CD4-positive, alpha-beta T cell (primary cell): ENCODE measurements at places on chromosomes 4 and X.
A peak's percentile ranks its signal among the peaks of the same experiment; 100 is the strongest.

GRCh38 chrX:41002026-41002425 is 83.2 kb upstream of the USP9X start:
- no peaks in the 10 kb centered on the region for H3K36me3 ChIP-seq
- H3K27ac ChIP-seq: no peak overlapping the region
- no peak for DNase-seq
- no peaks in the 10 kb centered on the region for H3K27me3 ChIP-seq

DNA sequence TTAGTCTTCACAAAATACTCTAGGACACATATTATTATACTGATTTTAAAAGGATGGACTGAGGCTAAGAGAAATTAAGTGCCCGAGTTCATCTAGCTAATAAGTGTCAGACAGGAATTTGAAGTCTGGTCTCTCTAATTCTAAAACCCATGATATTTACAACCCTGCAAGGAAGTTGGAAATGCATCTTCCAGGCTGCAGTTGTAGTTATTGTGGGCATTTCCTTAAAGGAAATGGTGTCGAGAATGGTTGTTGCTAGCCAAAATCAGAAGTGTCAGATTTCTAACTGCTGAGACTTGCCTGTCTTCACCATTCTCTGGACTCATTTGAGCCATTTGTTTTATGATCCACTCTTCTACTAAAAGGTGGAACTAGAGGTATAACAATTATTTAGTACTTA is 82.5 kb downstream of the FAT4 start:
- no peak for DNase-seq
- no peak overlapping the region for H3K4me3 ChIP-seq
- no peak overlapping the region for H3K27ac ChIP-seq
- H3K27me3 ChIP-seq: no peaks in the 10 kb centered on the region

DNA sequence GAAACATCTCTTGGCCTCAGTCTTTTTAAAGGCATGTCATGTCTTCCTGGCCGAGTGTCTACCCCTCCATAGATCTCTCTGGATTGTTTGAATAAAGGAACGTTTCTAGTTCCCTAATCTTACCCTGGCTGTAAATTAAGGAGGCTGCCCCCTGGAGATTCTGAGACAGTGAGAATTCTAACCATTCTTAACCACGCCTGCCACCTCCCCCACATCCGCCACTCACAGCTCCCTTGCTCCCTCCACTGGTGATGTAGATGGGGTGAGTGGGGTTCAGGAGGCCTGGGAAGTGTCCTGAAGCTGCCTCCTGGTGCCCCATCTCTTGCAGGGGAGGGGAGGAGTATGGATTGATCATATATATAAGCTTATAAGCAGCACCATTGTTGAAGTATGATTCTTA is 48.0 kb upstream of the TRIM2 start:
- no peaks in the 10 kb centered on the region for H3K36me3 ChIP-seq
- DNase-seq: peak; percentile 62
- no peak overlapping the region for H3K27ac ChIP-seq
- no peaks in the 10 kb centered on the region for H3K27me3 ChIP-seq
- no peak overlapping the region for H3K4me3 ChIP-seq
- H3K4me1 ChIP-seq: peaks cover 30% of the 10 kb centered on the region

DNA sequence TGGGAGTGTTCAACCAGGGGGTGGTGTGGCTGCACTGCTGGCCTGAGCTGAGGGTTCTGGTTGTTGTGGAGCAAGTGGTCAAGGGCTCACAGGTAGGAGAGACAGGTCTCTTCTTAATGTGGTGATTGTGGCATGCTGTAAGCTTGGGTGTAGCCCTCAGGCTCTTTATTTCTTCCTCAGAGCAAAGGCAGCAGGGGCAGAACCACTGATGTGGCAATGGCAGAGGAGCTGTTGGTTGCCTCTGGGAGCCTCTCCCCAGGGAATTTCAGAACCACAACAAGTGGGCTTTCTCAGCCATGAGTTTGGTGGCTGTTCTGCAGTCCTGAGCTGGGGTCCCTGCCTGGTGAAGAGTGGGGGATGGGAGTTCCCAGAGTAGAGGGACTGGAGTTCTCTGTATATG is 1017.2 kb downstream of the SH3BGRL start:
- H3K27me3 ChIP-seq: no peaks in the 10 kb centered on the region
- H3K4me3 ChIP-seq: no peak overlapping the region
- H3K27ac ChIP-seq: no peak overlapping the region
- H3K36me3 ChIP-seq: no peaks in the 10 kb centered on the region

DNA sequence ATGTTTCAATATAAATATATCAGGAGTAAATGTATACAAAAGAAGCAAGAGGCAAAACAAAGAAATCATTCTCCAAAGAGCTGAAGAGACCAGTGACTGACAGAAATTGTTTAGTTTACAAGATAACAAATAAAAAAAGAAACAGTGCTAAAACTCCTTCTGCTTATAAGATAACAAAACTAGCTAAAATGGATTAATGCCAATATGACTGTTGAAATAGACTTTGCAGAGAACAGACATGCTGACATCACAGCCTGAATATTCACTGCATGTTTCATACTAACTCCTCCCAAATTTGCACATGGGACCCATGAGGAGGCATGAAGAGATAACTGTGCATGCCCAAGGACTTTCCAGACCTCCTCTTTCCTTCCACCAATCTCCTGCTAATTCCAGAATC is 6.2 kb upstream of the GABRA4 start:
- no peaks in the 10 kb centered on the region for H3K36me3 ChIP-seq
- H3K27ac ChIP-seq: no peak overlapping the region
- DNase-seq: no peak
- H3K4me1 ChIP-seq: no peaks in the 10 kb centered on the region
- peaks cover 6% of the 10 kb centered on the region for H3K27me3 ChIP-seq

- no peaks in the 10 kb centered on the region for H3K27me3 ChIP-seq
- peaks cover 11% of the 10 kb centered on the region for H3K4me1 ChIP-seq
- no peak overlapping the region for H3K27ac ChIP-seq
- DNase-seq: no peak
- no peak overlapping the region for H3K4me3 ChIP-seq
These were observed 73.8 kb upstream of the MXD4 start for GRCh38 chr4:2335729-2336101.

DNA sequence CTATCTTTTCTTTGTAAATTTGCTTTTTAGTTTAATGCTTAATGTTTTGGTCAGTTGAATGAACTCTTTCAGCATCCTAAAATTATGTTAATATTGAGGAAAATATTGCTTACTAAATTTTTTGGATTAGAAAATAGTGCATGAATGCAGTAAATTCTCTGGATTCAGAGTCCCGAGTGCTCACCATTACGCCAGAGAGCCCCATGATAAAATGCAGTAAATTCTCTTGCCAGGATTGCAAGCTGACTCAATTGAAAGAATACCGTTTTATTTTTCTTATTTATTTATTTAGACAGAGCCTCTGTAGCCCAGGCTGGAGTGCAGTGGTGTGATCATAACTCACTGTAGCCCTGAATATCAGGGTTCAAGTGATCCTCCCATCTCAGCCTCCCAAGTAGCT is 60.9 kb upstream of the ENPEP start:
- no peak for DNase-seq
- H3K27ac ChIP-seq: no peak overlapping the region
- H3K36me3 ChIP-seq: no peaks in the 10 kb centered on the region

- no peak for DNase-seq
- H3K27me3 ChIP-seq: no peaks in the 10 kb centered on the region
- peaks cover 46% of the 10 kb centered on the region for H3K36me3 ChIP-seq
These were observed 37.1 kb downstream of the SMARCAD1 start for GRCh38 chr4:94244829-94245185.

DNA sequence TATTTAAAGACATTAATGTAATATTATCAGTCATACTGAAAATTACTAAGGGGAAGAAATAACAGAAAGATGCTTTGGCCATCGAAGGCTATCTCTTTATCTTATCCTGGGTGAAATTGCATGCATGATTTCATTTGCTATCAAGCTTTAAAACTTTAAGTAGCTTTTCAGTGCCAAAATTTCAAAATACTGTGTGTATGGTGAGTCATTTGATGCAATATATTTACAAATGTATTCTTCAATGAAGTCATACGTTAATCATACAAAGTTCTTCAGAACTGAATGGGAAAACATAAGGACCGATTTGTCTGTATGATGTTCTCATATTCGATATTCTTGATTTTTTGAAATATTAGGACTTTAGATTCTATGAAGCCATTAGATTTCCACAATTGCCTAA is 1295.8 kb upstream of the AGA start:
- no peak for DNase-seq
- H3K36me3 ChIP-seq: no peaks in the 10 kb centered on the region
- no peaks in the 10 kb centered on the region for H3K27me3 ChIP-seq
- H3K4me1 ChIP-seq: no peaks in the 10 kb centered on the region
- H3K4me3 ChIP-seq: no peak overlapping the region

DNA sequence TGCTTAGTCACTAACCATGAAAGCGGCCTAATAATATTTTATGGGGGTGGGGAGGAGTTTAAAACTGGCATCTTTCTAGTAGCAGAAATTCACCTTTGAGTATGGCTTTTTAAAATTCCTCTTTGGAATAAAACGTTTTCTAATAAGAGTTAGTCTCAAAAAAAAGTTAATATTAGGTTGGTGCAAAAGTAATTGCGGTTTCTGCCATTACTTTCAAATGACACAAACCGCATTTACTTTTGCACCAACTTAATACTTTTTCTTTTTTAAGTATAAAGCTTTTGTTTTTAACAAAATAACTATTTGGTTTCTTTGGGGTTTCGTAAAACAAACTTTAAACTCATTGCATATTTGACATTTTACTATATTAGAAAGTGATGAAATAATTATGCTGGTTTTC is 68.4 kb downstream of the FBXO8 start:
- no peaks in the 10 kb centered on the region for H3K36me3 ChIP-seq
- peaks cover 72% of the 10 kb centered on the region for H3K27me3 ChIP-seq
- DNase-seq: no peak
- no peak overlapping the region for H3K4me3 ChIP-seq
- H3K27ac ChIP-seq: no peak overlapping the region

GRCh38 chr4:25862411-25863346 is at the start of gene SEL1L3:
Gene SEL1L3 (minus strand): TSS chr4:25862988. CDS start chr4:25862836, 152 bp downstream.
- H3K4me1 ChIP-seq: peaks cover 44% of the 10 kb centered on the region
- no peaks in the 10 kb centered on the region for H3K27me3 ChIP-seq
- H3K27ac ChIP-seq: peak within 1 kb of the TSS; percentile 94

GRCh38 chr4:95204873-95205272 is 343.9 kb downstream of the UNC5C start:
- H3K36me3 ChIP-seq: no peaks in the 10 kb centered on the region
- no peaks in the 10 kb centered on the region for H3K4me1 ChIP-seq
- no peaks in the 10 kb centered on the region for H3K27me3 ChIP-seq
- no peak overlapping the region for H3K4me3 ChIP-seq
- no peak overlapping the region for H3K27ac ChIP-seq
- DNase-seq: no peak

GRCh38 chr4:115054836-115055235 is 58.6 kb downstream of the NDST4 start:
- H3K36me3 ChIP-seq: no peaks in the 10 kb centered on the region
- no peak overlapping the region for H3K27ac ChIP-seq
- H3K4me1 ChIP-seq: no peaks in the 10 kb centered on the region
- no peak overlapping the region for H3K4me3 ChIP-seq
- DNase-seq: no peak

GRCh38 chr4:42371305-42372252 is 25.7 kb upstream of the SHISA3 start:
- H3K27me3 ChIP-seq: no peaks in the 10 kb centered on the region
- no peak for DNase-seq
- H3K4me1 ChIP-seq: no peaks in the 10 kb centered on the region
- H3K36me3 ChIP-seq: no peaks in the 10 kb centered on the region
- no peak overlapping the region for H3K27ac ChIP-seq

- no peaks in the 10 kb centered on the region for H3K27me3 ChIP-seq
- H3K36me3 ChIP-seq: peaks cover 2% of the 10 kb centered on the region
- peaks cover 12% of the 10 kb centered on the region for H3K4me1 ChIP-seq
- H3K4me3 ChIP-seq: no peak overlapping the region
- H3K27ac ChIP-seq: no peak overlapping the region
- DNase-seq: no peak
These were observed 14.0 kb downstream of the MTM1 start for GRCh38 chrX:150582338-150582948.

GRCh38 chr4:137659431-137659830 is 127.1 kb upstream of the PCDH18 start:
- H3K4me3 ChIP-seq: no peak overlapping the region
- no peak overlapping the region for H3K27ac ChIP-seq
- no peak for DNase-seq
- no peaks in the 10 kb centered on the region for H3K4me1 ChIP-seq
- H3K27me3 ChIP-seq: no peaks in the 10 kb centered on the region

DNA sequence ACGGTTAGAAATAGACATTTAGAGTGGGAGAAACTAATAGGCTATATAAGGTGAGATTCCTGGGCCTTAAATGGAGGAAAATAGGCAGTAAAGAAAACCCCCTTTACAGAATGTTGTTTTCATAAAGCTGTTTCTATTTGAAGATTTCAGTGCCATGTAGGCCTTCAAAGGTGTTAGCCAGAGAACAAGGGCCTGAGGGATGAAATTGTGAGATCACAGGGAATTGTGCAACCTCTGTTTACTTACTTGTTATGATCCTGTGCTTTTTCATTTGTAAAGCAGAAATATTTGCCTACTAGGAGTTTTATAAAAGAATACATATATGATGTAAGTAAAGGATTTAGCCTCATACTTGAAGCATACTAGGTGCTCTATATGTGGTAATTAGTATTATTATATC is 272.9 kb upstream of the ARX start:
- no peak overlapping the region for H3K27ac ChIP-seq
- no peaks in the 10 kb centered on the region for H3K27me3 ChIP-seq
- H3K4me3 ChIP-seq: no peak overlapping the region
- H3K4me1 ChIP-seq: no peaks in the 10 kb centered on the region

- no peaks in the 10 kb centered on the region for H3K4me1 ChIP-seq
- no peak overlapping the region for H3K4me3 ChIP-seq
- H3K27ac ChIP-seq: no peak overlapping the region
- no peak for DNase-seq
These were observed 32.8 kb downstream of the TMEM144 start for GRCh38 chr4:158243071-158243470.

DNA sequence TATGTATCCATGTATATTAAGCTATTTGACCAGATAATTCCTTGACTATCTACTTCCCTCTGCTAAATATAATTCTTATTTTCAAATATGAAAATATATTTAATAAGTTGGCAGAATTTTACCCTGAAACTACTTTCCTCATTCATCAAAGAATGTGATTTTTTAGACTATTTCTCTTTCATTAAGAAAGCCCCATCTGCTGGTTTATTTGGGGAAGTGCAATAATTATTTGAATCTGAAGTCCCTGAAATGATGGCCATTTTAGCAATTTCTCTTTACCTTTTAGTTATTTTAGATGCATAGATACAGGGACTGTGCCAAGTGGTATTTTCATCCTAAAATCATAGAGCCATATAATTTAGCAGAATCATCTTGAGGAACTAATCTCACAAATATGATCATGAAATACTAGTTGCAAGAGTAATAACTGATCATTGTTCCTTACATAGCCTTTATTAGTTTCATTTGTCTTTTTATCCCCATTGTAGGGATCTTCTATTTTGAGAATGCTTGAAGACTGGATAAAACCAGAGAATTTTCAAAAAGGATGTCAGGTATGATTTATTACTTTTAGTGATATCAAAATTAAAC is 39.0 kb downstream of the ENPEP start:
- no peaks in the 10 kb centered on the region for H3K27me3 ChIP-seq
- no peak for DNase-seq
- no peak overlapping the region for H3K4me3 ChIP-seq
- no peak overlapping the region for H3K27ac ChIP-seq
- no peaks in the 10 kb centered on the region for H3K36me3 ChIP-seq
